ENCODE measurements at places on chromosomes 16 and 17.
A peak's percentile ranks its signal among the peaks of the same experiment; 100 is the strongest.

GRCh38 chr16:62298600-62298999 lies 262.4 kb upstream of the CDH8 start:
- no peak for DNase-seq

GRCh38 chr17:81453712-81454111 lies 58.5 kb downstream of the BAHCC1 start:
- DNase-seq = no peak

DNA sequence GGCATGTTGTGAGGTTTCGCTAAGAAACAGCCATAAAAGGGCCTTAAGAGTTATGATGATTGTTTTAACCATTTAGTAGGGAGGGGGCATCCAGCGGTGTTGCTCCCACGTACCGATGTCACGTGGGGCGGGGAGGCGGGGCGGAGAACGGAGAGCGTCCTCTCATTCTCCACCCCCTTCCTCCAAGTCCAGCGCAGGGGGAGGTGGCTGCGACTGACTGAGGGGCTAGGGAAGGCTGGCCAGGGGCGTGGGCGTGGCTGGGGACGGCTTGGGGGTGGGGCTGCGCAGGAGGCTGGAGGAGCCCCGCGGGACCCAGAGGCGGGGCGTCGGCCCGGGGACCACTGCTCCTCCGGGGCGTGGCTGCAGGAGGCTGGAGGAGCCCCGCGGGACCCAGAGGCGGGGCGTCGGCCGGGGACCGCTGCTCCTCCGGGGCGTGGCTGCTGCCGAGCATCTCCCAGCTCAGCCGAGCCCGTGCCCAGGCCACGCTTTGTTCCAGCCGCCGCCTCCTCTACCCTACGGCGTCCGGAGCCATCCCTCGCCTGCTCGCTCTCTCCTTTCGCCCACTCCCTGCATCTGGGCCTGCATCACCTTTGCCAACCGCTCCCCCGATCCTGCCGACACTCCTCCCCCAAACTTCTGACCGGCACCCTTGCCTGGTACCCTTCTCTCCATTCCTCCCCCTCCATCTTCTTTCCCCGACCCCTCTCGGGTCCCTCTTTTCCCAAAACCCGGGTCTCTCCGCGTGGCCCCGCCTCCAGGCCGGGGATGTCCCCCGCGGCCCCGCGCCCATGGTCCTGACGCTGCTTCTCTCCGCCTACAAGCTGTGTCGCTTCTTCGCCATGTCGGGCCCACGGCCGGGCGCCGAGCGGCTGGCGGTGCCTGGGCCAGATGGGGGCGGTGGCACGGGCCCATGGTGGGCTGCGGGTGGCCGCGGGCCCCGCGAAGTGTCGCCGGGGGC lies at the start of gene SARM1:
Gene SARM1 (plus strand): TSS at position 450 of the 958 bp plus-strand sequence. CDS start 339 bp downstream, at position 789.
- DNase-seq = peak; percentile 93

DNA sequence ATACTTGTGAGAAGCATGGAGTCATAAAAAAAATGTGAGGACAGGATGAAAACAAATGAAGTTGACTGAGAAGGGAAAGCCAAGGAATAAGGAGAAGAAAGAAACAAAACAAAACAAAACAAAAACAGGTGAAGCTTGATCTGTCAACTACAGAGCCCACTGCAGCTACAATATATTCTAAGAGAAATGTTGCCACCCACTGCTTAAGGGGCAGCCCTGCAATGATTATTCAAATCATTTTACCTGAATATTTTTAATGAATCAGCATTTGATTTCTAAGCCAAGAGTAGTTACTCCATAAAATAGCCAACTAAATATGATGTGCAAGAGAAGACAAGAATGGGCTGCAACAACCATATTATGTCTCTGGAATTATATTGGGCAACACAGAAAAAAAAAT lies 252.0 kb upstream of the KIF2B start:
- no peak for DNase-seq

Data from fibroblast of skin of back (primary cell).